ENCODE measurements at places on chromosomes 3 and 15. TPM values are rescaled to one million over a fixed set of nuclear protein-coding genes. Genes with fewer than 3 reads are reported as not detected.

Gene APBA2
- 15.5 TPM for total RNA-seq

Gene UNC13C
- total RNA-seq = 0.13 TPM

Gene GHSR
- not detected for total RNA-seq

Gene MOBP
- 0.10 TPM for total RNA-seq

Gene ZBTB47
- total RNA-seq = 4.0 TPM

Gene CPNE4
- total RNA-seq = 3.8 TPM

Gene PPP1R14D
- not detected for total RNA-seq

Gene GOLGA6L4
- 3.6 TPM for total RNA-seq

Gene P2RY12
- not detected for total RNA-seq

Gene PGBD4
- 0.76 TPM for total RNA-seq

Gene RBMS3
- 5.4 TPM for total RNA-seq

Gene HIGD1A
- total RNA-seq = 94.7 TPM

Gene LTK
- total RNA-seq = 0.38 TPM

GRCh38 chr3:41673650-41674049, 288.3 kb downstream of the ULK4 start:
- H3K36me3 ChIP-seq = no peaks in the 10 kb centered on the region
- H3K27ac ChIP-seq = no peak overlapping the region
- H3K27me3 ChIP-seq = no peaks in the 10 kb centered on the region
- H3K4me1 ChIP-seq = no peaks in the 10 kb centered on the region

GRCh38 chr3:162348912-162349311, 852.3 kb downstream of the OTOL1 start:
- H3K36me3 ChIP-seq = no peaks in the 10 kb centered on the region
- no peaks in the 10 kb centered on the region for H3K4me1 ChIP-seq
- no peak overlapping the region for H3K4me3 ChIP-seq
- H3K27me3 ChIP-seq = no peaks in the 10 kb centered on the region
- no peak for DNase-seq
- no peak overlapping the region for H3K27ac ChIP-seq

GRCh38 chr3:195168009-195168762, 102.8 kb downstream of the XXYLT1 start:
- H3K27me3 ChIP-seq = no peaks in the 10 kb centered on the region
- no peak for DNase-seq
- H3K4me1 ChIP-seq = peaks cover 7% of the 10 kb centered on the region
- no peaks in the 10 kb centered on the region for H3K36me3 ChIP-seq

DNA sequence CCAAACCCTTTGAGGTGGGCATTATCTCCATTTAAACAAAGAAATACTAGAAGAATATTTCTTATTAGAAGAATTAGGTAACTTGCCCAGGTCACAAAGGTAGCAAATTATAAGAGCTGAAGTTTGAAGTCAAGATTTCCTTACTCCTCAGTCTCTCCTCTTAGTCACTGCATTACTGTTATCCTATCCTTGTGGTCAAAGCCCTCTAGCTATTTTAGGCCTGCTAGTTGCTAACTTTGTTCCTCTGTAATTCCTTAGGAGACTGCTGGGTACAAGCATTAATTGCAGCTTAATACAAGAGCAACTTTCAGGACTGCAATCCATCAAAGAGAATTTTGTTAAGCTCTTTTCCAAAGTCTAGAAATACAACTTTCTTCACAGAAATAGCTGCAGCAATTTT, 528.2 kb downstream of the ZIC1 start:
- no peaks in the 10 kb centered on the region for H3K4me1 ChIP-seq
- H3K36me3 ChIP-seq = no peaks in the 10 kb centered on the region
- no peak for DNase-seq
- H3K27me3 ChIP-seq = no peaks in the 10 kb centered on the region
- H3K27ac ChIP-seq = no peak overlapping the region
- no peak overlapping the region for H3K4me3 ChIP-seq

DNA sequence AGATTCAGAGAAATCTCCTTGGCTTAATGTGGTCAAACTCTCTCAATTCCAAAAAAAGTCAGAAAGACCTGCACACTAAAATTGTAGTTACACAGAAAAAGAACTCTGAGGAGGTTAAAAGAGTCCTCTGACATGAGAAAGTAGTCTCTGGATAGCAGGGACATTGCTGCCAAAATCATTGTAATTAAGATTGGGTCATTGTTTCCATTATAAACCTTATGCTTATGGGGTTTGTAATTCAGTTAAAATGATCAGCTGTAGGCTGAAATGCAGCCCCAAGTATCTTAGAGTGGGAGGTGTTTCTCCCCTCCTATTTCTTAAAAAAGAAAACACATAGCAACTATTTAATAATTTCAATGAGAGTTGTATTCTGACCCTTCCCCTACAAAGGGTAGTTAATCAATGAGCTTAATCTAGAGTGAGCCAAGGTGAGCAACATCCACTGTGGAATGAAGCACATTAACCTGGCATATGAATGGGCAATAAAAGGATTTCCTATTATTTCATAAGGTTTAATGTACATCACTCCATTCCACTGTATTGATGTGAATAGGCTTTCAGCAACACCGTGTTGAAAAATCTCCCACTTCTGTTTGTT, 406.9 kb downstream of the TIGIT start:
- DNase-seq = no peak
- H3K4me1 ChIP-seq = no peaks in the 10 kb centered on the region
- no peaks in the 10 kb centered on the region for H3K36me3 ChIP-seq
- H3K27me3 ChIP-seq = no peaks in the 10 kb centered on the region
- H3K4me3 ChIP-seq = no peak overlapping the region

DNA sequence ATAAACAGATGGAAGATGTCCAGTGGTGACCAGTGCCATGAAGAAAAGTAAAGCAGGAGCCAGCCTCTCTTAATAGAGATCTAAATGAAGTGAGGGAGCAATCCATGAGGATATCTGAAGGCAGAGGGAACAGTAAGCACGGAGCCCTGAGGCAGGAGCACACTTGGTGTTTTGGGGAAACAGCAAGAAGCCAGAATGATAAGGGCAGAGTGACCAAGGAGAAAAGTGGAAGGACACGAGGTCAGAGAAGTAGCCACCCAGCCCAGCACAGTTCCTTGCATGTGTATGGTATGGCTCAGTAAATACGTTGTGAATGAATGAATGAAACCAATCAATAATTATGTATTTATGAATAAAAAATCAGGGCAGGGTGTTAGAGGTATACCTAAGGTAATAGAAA, 11.6 kb downstream of the KLHL18 start:
- no peak overlapping the region for H3K4me3 ChIP-seq
- no peak overlapping the region for H3K27ac ChIP-seq
- no peaks in the 10 kb centered on the region for H3K27me3 ChIP-seq
- peaks cover 5% of the 10 kb centered on the region for H3K36me3 ChIP-seq
- DNase-seq = no peak
- no peaks in the 10 kb centered on the region for H3K4me1 ChIP-seq

DNA sequence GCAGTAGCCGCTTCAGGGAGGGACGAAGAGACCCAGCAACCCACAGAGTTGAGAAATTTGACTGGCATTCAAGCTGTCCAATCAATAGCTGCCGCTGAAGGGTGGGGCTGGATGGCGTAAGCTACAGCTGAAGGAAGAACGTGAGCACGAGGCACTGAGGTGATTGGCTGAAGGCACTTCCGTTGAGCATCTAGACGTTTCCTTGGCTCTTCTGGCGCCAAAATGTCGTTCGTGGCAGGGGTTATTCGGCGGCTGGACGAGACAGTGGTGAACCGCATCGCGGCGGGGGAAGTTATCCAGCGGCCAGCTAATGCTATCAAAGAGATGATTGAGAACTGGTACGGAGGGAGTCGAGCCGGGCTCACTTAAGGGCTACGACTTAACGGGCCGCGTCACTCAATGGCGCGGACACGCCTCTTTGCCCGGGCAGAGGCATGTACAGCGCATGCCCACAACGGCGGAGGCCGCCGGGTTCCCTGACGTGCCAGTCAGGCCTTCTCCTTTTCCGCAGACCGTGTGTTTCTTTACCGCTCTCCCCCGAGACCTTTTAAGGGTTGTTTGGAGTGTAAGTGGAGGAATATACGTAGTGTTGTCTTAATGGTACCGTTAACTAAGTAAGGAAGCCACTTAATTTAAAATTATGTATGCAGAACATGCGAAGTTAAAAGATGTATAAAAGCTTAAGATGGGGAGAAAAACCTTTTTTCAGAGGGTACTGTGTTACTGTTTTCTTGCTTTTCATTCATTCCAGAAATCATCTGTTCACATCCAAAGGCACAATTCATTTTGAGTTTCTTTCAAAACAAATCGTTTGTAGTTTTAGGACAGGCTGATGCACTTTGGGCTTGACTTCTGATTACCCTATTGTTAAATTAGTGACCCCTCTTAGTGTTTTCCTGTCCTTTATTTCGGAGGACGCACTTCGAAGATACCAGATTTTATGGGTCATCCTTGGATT, at the start of gene MLH1:
MLH1 (plus strand) TSS at position 193 of the 958 bp plus-strand sequence; CDS start at position 223, 30 bp downstream.
- peak within 1 kb of the TSS; percentile 93 for H3K4me3 ChIP-seq
- peaks cover 17% of the 10 kb centered on the region for H3K36me3 ChIP-seq
- peak within 1 kb of the TSS; percentile 96 for H3K27ac ChIP-seq
- H3K27me3 ChIP-seq = no peaks in the 10 kb centered on the region
- peaks cover 2% of the 10 kb centered on the region for H3K4me1 ChIP-seq

GRCh38 chr3:3666664-3667063, 132.6 kb upstream of the LRRN1 start:
- no peaks in the 10 kb centered on the region for H3K4me1 ChIP-seq
- H3K36me3 ChIP-seq = no peaks in the 10 kb centered on the region
- H3K4me3 ChIP-seq = no peak overlapping the region
- H3K27ac ChIP-seq = no peak overlapping the region

- no peak for DNase-seq
- no peak overlapping the region for H3K4me3 ChIP-seq
- H3K27me3 ChIP-seq = no peaks in the 10 kb centered on the region
- no peaks in the 10 kb centered on the region for H3K36me3 ChIP-seq
- no peaks in the 10 kb centered on the region for H3K4me1 ChIP-seq
Measured at GRCh38 chr15:31511707-31512310, 185.2 kb downstream of the KLF13 start.

GRCh38 chr3:73136941-73137340, 75.5 kb downstream of the EBLN2 start:
- no peaks in the 10 kb centered on the region for H3K4me1 ChIP-seq
- H3K4me3 ChIP-seq = no peak overlapping the region
- no peaks in the 10 kb centered on the region for H3K27me3 ChIP-seq
- no peaks in the 10 kb centered on the region for H3K36me3 ChIP-seq

DNA sequence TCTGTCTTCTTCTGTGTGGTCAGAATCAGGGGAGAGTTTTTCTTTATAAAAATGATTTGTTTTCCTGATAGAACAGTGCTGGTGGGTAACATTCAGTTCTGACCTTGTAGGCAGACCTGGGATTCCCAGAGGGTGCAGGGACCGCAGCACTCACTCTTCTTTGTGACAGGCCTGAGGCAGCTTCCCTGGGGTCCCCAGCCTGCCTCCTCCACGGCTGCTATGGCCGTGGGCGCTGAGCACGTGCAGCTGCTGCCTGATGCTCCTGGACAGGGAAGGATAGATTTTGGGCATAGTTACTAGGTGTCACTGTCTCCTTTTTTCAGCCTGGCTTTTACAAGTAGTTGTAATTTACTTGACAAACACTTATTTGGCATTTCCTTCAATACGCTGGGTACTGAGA, 39.1 kb downstream of the CACNA1D start:
- H3K27me3 ChIP-seq = no peaks in the 10 kb centered on the region
- H3K4me3 ChIP-seq = no peak overlapping the region
- H3K36me3 ChIP-seq = no peaks in the 10 kb centered on the region
- peaks cover 6% of the 10 kb centered on the region for H3K4me1 ChIP-seq
- DNase-seq = no peak

DNA sequence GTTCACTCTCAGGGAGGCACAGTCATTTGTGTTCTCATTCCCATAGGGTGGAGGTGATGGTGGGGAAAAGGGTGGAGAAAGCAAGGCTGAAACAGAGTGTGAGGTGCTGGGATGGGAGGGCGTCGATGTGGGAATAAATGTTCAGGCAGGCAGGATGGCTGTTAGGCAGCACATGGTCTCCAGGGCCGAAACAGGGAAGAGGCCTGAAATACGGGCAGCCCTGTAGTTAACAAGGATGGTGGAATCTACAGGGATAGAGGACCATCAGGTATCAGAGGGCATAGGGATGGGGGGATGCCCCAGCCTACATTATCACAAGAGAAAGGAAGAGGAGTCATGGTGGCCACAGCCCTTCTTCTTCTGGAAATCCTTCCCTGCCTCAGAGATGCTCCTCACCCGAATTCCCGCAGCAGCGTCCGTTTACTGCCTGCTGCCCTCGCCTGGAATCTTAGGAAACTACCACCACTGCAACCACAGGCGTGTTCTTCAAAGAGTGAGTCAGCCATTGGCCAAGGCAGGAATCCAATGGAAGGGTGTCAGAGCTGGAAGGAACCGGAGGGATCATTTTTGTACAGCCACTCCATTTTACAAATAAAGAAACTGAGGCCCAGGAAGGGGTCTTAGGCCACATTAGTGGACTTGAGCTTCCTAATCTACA, 49.7 kb upstream of the POMGNT2 start:
- no peak overlapping the region for H3K4me3 ChIP-seq
- DNase-seq = peak; percentile 23
- H3K4me1 ChIP-seq = no peaks in the 10 kb centered on the region

DNA sequence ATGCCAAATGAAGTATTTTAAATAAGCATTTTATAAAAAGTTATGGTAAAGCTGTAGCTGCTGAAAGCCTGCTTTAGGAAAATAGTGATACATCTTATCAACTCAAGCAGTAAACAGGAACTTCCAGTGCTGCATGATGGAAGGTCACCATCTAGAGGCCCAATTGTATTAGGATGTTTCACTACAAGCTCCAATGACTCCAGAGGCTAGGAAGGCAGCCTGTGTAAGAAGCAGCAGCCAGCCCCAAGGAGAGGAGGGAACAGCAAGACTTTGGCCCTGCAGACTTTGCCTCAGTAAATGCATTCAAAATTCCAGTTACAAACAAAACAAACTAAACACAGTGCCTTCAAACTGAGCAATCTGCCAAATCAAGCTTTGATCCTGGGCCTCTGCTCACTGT, 32.1 kb downstream of the ILDR1 start:
- no peak for DNase-seq
- no peak overlapping the region for H3K27ac ChIP-seq
- no peak overlapping the region for H3K4me3 ChIP-seq
- H3K4me1 ChIP-seq = no peaks in the 10 kb centered on the region

GRCh38 chr3:122773944-122774509, 19.6 kb downstream of the HSPBAP1 start:
- no peaks in the 10 kb centered on the region for H3K27me3 ChIP-seq
- no peak for DNase-seq
- H3K4me3 ChIP-seq = no peak overlapping the region
- no peak overlapping the region for H3K27ac ChIP-seq

GRCh38 chr15:53323191-53323590, 436.3 kb downstream of the WDR72 start:
- no peak overlapping the region for H3K4me3 ChIP-seq
- no peaks in the 10 kb centered on the region for H3K27me3 ChIP-seq
- H3K4me1 ChIP-seq = 0 out of 2 replicates have a peak, but pooled peaks cover 4% of the 10 kb centered on the region
- no peaks in the 10 kb centered on the region for H3K36me3 ChIP-seq
- DNase-seq = no peak

GRCh38 chr3:56054844-56055243, 413.4 kb downstream of the ERC2 start:
- H3K4me3 ChIP-seq = no peak overlapping the region
- H3K27ac ChIP-seq = no peak overlapping the region
- peaks cover 22% of the 10 kb centered on the region for H3K4me1 ChIP-seq

GRCh38 chr3:61820306-61820992, 259.1 kb downstream of the PTPRG start:
- no peak overlapping the region for H3K4me3 ChIP-seq
- H3K36me3 ChIP-seq = no peaks in the 10 kb centered on the region
- H3K27me3 ChIP-seq = no peaks in the 10 kb centered on the region

- H3K4me1 ChIP-seq = no peaks in the 10 kb centered on the region
- H3K4me3 ChIP-seq = no peak overlapping the region
- DNase-seq = no peak
- H3K27ac ChIP-seq = no peak overlapping the region
Measured at GRCh38 chr15:94972314-94972713, 741.0 kb downstream of the MCTP2 start.

- no peak overlapping the region for H3K27ac ChIP-seq
- no peaks in the 10 kb centered on the region for H3K36me3 ChIP-seq
- no peak overlapping the region for H3K4me3 ChIP-seq
- peaks cover 17% of the 10 kb centered on the region for H3K4me1 ChIP-seq
- no peaks in the 10 kb centered on the region for H3K27me3 ChIP-seq
Measured at GRCh38 chr3:71862371-71863140, 77.6 kb upstream of the PROK2 start.
